ENCODE measurements at places on chromosomes 5 and 9.

DNA sequence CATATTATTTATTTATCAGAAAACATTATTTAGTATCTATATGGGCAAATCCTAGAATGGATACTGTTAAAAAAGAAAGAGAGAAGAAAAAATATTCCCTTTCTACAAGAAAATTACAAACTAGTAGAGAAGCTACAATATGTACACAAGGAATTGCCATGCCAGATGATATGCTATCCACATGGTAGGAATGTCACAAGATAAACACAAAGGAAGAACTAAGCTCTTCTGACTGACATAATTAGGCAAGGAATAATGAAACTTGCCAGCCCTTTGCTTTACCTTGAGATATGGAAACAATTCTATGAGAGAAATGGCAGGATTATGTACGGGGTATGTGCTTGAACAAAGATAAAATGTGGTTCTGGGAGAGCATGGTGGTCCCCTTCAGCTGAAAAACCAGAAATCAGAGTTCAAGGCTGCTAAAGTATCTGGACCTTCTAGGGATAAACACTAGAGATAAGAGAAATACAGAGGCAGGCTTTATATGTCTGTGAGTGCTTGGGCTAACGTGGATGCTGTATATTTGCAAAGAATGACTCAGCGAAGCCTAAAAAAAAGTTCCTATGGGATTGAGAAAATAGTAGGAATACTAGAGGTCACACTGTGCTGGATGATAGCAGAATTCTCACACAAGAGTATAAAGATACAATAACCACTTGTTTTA lies 451.6 kb downstream of the TLE1 start:
- DNase-seq: no peak

- no peak for DNase-seq
These were observed 133.6 kb downstream of the SIL1 start for GRCh38 chr5:139064613-139065012.

DNA sequence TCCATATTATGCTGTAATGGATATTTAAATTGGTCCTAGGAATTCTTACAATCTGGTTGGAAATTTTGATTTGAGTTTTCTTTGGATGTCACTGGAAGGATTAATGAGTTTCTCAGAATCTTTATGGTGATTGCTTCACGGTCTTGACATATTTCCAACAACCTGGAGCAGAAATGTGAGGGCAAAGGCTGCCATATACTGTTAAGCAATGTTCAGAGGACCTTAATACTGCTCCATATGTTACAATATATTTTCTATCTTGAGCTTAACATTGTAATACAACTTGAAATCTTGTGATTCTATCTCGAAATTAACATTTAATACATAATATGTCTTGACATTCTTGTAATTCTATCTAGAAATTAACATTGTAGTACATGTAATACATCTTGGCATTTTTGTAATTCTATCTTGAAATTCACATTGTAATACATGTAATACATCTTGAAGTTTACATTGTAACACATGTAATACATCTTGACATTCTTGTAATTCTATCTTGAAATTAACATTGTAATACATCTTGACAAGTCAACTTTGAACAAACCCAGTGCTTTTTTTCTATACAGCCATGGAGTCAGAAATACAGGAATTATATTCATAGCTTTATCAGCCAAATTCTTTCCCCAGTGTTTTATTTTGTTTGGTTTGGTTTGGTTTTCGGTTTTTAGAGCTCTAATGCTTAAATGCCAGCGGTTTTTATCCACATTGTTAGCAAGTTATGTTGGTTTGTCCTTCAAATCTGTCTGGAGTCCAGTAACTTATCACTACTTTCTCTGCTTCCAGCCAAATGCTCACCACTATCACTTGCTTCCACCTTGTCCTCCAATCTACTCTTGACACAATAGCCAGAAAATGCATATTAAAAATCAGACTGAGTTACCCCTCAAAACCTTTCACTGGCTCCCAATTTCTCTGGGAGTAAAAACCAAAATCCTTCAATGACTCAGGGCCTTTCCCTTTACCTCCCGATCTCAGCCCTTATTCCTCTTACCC lies 3.0 kb upstream of the TUT7 start:
- no peak for DNase-seq

GRCh38 chr9:75964427-75964826 lies 74.0 kb downstream of the PCSK5 start:
- DNase-seq: no peak

- no peak for DNase-seq
These were observed 751.6 kb downstream of the TLR4 start for GRCh38 chr9:118455788-118456187.

DNA sequence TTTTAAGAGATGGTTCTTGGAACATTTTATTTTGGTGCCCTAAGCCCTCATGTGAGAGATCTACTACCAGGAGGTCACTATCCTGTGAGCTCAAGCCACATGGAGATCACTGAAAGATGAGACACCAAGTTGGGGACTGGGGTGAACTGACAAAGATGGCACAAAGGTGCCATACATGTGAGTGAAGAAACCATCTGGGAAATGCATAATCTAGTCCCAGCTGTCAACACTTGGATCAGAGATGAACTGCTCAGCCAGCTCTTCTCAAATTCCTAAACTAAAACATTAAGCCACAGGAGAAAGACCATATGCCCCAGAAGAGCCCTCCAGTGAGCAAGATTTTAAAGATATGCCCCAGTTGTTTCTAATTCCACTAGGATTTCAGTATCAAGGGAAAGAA lies 22.2 kb upstream of the MYOT start:
- no peak for DNase-seq

DNA sequence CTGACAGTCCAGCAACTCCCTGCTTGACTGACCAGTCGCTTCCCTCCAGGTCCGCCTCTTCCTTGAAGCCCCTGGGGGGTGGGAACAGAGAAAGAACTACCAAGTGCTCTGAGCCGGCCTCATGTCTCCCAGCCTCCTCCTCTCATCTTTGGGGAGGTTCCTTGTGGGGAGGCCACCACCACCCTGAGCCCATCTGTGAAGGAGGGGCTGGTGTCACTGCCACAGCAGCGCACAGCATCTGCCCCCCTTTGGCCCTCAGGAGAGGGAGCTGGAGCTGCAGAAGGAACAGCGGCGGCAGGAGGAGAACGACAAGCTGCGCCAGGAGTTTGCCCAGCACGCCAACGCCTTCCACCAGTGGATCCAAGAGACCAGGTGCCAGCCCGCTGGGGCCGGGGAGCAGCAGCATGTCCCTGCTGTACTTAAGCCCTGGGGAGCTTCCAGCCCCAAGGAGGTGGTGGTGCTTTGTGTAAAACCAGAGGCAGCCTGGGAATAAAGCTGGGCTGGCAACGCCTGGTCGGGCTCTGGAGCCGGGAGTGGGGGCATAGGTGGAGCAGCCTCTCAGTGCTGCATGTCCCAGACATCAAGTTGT lies 29.4 kb downstream of the DYNC2I2 start:
- DNase-seq: no peak

DNA sequence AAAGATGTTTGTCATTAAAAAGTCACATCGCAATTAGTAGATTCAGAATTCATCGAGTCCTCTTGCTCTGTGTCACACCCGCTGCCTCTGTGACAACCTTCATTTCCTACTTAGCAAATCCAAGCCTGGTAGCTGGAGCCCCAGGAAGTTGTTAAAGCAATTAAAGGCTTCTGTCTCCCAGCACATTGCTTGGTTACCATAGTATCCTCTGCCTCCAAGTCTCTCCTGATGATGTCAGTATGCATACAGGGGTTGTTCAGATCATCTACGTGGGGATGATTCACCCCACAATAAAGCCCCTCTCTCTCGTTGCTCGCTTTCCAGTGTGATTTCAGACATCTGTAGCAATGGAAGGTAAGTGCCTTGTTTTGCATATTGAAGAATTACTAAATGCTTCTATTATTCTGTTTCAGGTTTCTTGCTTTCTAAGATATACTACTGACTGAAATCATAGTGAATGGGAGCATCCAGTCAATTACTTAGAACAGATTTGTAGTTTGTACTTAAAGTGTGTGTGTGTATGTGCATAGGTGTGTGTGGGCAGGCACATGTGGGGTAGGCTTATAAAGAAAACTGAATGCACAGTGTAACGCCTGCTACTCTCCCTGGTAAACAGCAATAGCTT lies 52.9 kb downstream of the PAM start:
- DNase-seq: no peak

DNA sequence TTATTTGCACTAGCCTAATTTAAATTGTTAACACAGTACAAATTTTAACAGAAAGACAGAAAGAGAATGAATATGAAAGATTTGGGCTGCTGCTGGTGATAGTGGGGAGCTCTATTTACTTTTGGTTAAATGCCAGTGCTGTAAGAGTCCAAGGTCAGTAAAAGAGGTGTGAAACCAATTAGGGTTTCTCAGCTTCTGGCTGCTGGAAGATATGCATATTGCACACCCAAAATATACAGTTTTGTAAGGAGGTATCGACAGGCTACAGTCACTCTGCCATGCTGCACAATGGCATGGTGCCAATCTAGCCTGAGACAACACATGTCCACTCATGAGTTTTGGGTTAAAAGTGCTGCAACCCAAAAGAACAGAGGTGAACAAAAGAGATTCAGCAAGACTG lies 79.3 kb downstream of the PPP2R2B start:
- DNase-seq: no peak

GRCh38 chr9:109488791-109489492 lies 9.2 kb downstream of the PTPN3 start:
- DNase-seq: no peak

GRCh38 chr9:107636571-107637381 lies 147.2 kb upstream of the KLF4 start:
- no peak for DNase-seq

DNA sequence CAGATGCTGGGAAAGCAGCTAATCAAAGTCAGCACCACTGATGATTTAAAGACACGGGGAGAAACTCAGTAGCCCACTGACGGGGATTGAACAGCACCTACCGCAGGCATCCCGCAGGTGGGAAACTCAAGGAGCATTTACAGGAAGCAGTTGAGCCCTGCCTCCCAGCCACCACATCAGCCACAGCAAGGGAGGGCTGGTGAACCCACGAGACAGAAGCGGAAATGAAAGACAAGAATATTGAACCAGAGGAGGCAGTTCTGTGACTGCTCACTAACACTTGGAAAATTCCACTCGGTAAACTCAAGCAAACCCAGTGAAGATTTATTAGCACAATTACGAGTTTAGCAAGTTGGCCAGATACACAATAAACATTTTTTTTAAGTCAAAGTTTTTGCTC lies 10.6 kb upstream of the FAM163B start:
- no peak for DNase-seq

- no peak for DNase-seq
These were observed 205.1 kb downstream of the RAB3C start for GRCh38 chr5:58787987-58788386.

GRCh38 chr5:54895816-54896341 lies 89.5 kb downstream of the ESM1 start:
- DNase-seq: no peak

DNA sequence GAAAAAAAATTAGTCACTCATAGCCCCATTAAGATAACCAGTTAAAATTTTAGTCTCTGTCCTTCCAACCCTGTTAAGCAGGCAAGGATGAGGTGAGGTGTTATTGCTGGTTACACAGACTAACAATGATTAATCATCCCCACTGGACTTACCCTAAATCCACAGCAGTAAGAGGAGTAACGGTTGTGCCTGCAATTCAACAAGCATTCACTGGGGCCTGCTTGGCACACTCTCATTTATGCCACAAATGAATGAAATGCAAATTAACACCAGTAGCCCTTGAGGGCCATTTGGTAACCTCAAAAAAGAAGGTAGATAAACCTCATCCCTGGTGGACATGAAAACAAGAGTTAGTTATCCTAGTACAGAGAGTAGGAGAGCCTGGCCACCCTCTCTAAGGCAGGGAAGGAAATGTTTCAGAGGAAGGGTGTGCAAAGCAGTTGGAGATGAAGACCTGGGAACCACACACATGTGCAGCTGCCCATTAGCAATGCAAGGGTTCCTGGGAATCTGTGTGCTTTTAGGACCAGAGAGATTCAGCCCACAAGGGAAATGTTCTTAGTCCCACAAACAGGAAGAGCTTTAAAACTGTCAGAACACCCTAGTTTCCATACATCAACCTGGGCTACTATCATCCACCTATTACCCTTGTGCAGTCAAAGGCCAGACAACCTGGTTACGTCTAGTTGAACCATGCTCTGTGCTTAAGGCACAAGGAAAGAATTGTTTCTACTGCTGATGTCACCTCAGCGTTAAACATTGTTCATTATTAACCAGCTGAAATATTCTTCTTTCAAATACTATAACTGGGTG lies 7.7 kb downstream of the LHFPL2 start:
- no peak for DNase-seq

GRCh38 chr5:56831773-56832172 lies 16.4 kb downstream of the MAP3K1 start:
- DNase-seq: no peak
